ENCODE measurements at places on chromosomes 5 and 9.
A peak's percentile ranks its signal among the peaks of the same experiment; 100 is the strongest.

DNA sequence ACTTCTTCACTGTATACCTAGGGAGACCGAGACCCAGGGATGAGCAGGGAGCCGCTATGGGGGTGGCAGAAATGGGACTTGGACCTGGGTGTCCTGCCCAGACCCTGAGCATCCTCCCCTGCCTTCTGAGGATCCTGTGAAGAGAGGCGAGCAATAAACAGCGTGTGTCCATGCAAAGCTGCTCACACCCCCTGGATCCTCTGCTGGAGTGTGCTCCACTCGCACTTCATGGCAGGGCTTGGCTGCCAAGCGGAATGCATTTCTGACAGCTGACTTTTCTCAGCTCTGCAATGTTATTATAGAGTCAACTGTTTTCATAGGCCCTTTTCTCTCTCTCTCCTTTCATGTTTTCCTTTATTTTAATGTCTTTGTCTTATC lies 31.0 kb upstream of the ALDH1B1 start:
- DNase-seq, result no peak

DNA sequence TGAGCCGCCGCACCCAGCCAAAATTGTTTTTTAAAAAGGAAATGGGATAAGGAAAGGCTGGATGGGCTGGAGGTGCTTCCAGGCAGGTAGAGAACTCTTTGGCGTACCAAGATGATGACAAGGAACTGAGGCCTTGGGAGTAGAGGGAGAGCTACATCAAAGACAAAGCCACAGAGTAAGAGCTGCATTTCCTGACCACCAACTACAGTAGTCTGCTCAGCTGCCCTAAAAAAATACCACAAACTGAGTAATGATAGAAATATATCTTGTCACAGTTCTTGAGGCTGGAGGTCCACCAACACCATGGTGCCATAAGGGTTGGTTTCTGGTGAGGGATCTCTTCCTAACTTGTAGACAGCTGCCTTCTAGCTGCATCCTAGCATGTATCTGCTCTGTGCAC lies 8.2 kb downstream of the OR1K1 start:
- DNase-seq, result no peak

- no peak for DNase-seq
These were observed 216.1 kb downstream of the TRIM36 start for GRCh38 chr5:114953565-114953964.

DNA sequence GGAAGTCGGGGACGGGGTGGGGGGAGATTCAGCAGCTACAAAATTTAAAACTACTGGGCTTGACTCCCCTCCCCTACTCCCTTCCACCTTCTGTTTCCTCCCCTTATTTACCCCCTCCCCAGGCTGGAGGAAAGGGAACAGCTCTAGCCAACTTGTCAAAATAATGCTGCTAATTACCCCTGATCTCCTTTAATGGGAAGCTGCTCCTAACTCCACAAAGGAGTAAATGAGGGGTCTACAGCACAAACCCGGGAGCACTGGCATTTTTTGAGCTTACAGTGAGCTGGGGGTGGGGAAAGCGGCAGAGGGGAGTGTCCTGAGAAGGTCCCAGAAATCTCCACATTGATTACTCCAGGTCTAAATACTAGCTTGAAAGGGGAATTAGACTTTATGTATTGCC lies 3.1 kb downstream of the PTCH1 start:
- no peak for DNase-seq

DNA sequence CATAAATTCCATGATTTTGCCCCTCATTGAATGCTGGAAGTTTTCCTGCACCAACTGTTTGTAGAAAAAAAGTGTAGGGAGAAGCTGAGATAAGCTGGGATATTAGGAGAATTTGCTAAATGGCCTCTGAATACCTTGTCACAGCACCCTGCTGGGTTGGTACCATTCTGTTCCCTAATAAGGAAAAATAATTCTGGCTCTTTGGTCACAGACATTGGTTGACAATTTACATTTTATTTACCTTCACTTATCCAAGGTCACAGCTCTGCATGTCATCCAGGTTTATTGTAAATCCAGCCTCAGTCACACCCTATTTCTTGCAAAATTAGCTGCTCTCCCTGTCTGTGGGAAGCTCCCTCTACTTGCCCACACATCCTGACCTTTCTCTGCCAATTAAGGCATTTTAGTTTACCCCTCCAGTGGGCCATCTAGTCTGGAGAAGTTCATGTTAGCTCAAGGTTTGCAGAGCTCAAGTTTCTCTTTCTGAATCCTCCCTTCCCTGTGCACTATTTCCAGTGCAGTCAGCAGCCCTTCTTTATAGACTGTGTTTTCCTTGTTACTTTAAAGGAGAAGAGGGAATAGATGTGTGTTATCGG lies 115.4 kb upstream of the NTRK2 start:
- DNase-seq, result no peak

GRCh38 chr5:54743997-54744788 lies 226.6 kb downstream of the SNX18 start:
- peak; percentile 94 for DNase-seq

Data from EL (cell line).